ENCODE measurements at places on chromosomes 7 and 10.

GRCh38 chr7:74320645-74321221 lies 31.5 kb downstream of the CLIP2 start:
- no peak for DNase-seq

DNA sequence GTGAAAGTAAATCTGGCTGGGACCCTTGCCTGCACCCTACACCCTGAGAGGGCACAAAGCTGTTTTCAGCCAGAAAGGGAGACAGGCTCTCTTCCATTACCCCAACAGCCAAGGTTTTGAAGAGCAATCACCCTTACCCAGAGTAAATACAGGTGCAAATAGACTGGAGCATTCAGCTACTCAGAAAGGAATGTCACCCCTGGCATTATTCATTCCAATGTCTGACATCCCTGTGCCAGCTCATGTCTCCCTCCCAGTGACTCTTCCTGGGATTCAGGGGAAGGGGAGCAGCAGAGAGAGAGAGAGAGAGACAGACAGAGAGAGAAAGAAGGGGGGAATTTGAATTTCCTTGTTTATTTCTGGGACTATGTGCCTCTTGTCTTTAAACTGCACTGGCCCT lies 611.8 kb downstream of the SORCS3 start:
- no peak for DNase-seq

GRCh38 chr7:25584112-25584938 lies 356.0 kb upstream of the NPVF start:
- no peak for DNase-seq

- DNase-seq: peak; percentile 37
These were observed 28.2 kb downstream of the COL26A1 start for GRCh38 chr7:101390901-101391301.

DNA sequence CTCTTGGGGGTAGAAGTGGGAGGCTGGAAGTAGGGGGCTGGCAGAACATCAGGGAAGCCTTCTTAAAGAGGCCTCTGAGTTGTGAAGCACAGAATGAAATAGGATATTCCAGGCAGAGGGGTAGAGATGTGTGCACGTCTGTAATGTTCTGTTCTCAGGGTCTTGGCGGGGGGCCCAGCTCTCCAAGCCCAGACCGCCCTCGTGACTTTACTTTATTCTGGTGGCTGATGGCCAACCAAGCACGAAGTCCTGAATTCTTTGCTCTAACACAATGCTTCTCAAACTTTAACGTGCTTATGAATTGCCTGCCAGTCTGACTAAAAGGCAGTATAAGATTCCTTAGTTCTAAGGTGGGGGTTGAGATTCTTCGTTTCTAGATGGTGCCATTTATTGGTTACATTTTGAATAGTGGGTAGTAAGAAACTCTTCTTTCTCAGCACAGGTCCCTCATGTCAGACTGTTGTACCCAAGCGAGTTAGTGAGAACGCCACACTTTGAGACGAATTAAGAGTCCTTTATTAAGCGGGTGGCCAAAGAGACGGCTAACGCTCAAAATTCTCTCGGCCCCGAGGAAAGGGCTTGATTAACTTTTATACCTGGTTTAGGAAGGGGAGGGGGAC lies 8.2 kb downstream of the PRXL2A start:
- DNase-seq: no peak

GRCh38 chr7:29084832-29085231 lies 61.5 kb downstream of the CPVL start:
- peak; percentile 6 for DNase-seq

GRCh38 chr10:16490511-16490910 lies 31.2 kb downstream of the C1QL3 start:
- no peak for DNase-seq

- no peak for DNase-seq
These were observed 67.8 kb downstream of the CREM start for GRCh38 chr10:35194471-35194870.

DNA sequence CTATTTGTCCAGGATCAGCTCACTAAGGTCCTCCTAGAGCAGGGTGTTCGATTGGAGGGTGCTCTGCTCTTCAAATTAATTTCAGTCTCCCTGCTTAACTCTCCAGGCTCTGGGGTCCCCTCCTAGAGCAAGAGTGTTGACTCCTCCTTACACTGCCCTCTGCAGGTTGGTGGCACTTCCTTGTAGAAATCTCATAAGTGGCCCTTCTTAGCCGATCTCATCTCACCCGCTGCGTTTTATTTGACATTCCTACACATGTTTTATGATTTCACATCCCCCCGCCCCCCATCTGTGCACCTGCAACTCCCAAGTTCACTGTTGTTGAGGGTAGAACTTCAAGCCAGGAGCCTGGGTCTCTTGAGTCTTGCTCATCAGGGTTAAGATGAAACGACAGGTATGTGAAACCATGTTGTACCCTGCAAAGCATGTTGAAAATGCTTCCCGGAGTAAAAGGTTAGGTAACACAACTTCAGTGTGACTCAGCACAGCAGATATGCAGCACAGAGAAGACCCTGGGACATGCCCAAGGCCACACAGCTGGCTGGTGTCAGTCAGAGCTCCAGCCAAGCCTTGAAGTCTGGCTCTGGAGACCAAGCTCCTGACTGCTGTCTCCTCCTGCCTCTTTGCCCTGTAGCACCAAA lies 171.2 kb downstream of the PRKAG2 start:
- DNase-seq: no peak

DNA sequence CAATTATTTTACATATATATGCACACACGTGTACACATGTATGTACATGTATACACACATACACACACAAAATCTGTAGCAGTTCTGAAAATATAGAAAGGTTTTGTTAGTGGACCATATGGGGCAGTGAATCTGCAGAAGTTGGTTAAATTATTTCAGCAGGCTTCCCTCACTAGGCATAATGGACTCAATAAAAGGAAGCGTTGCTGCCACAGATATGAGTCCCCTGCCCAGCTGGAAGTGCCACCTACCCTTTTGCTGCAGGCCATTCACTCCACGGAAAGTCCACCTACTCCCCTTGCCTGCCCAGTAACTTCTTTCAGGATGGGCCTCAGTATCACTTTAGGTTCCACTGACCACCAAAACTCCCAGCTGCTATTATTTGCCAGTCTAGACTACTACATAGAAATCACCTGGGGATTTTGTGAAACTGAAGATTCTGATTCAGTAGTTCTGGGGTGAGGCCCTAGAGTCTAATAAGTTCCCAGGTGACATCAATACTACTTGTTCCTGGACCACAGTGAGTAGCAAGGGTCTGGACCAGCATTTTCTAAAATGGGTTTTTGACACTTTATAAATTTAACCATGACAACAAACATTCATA lies 29.3 kb upstream of the CROT start:
- no peak for DNase-seq

- no peak for DNase-seq
These were observed 942 bp downstream of the TRAPPC14 start for GRCh38 chr7:100157334-100158228.

GRCh38 chr10:49237985-49238384 lies 49.8 kb upstream of the TMEM273 start:
- no peak for DNase-seq

DNA sequence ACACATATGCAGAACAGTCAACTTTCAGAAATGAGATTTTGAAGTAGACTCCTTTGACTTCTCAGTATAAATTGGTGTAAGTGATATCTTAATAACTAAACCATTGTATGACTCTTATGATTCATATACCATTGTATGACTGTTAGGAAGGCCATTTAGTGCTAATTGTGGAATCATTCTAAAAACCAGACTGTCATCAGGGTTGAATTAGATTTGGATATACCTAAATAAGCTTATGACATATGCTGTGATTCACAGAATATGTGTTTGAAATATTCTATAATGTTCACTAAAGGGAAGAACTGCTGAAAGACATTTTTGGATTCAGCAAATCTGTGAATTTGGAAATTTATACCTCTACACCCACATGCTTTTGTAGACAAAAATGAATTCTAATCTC lies 438.1 kb downstream of the MDFIC start:
- DNase-seq: no peak

DNA sequence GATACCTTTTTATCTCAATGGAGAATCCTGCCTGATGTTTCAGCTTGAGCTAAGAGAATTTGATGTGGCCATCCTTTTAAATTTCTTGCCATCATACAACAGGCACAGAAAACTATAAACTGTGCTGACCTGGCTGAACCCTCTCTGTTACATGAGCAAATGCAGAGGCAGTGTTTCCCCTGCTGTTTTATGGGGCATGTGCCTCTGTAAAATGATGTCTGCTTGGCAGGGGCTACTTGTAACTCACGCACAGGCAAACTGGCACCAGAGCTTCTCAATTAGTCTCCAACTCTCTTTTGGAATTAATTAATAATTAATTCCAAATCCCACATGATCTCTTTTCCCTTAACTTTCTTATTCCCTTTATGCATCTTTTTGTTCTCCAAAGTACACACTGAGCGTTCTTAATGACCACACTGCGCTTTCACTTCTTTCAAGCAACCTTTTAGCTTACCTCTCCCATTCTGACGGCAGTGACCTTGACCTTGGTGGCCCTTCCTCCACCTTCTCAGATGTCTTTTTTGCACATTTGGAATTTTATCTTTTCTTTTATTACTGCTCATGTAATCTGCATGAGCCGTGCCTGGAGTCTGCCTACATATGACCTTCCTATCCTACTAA lies 334.0 kb downstream of the PLXNA4 start:
- no peak for DNase-seq

GRCh38 chr7:51235593-51236313 lies 80.9 kb downstream of the COBL start:
- DNase-seq: no peak

DNA sequence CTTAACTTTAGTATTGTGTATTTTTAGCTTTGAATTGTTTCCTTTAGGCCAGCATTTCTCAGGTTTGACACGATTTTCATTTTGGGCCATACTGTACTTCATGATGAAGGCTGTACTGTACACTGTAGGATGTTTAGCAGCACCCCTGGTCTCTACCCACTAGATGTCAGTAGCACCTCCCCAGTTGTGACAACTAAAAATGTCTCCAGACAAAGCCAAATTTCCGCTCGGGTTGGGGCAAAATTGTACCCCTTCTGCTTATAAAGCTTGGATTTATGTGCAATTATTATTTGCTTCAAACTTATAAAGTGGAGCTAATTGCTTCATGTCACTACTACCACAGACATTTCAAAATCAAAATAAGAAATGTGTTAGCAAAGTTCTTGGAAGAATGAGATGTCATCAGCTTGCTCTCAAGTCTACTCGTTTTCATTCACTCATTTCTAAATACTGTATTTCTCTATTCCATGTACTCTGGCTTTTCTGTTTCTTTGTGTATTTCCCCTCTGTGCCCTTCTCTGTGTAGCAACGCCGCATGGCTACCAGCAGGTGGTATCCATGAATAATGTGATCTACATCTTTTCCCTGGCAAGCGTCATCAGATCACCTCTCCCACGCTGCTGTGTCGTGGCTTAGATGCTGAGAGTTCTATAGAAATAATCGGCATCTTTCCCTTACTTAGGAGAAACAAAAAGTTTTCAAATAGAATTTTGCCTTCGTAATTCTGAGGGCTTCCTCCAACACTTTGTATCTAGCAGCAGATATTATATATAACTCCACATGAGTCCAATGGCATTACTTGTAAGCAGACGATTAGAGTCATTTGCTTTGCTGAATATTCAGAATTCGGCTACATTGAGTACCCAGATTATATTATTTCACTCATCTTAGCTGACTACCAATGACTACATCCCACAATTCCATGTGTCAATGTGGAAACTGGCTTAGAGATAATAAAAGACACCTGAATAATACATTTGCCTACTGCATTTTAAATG lies 47.8 kb upstream of the CALCR start:
- DNase-seq: no peak

GRCh38 chr7:112537822-112538387 lies 57.1 kb downstream of the LSMEM1 start:
- DNase-seq: no peak

- DNase-seq: peak; percentile 25
These were observed 4.8 kb upstream of the POLR1F start for GRCh38 chr7:19713676-19714075.

DNA sequence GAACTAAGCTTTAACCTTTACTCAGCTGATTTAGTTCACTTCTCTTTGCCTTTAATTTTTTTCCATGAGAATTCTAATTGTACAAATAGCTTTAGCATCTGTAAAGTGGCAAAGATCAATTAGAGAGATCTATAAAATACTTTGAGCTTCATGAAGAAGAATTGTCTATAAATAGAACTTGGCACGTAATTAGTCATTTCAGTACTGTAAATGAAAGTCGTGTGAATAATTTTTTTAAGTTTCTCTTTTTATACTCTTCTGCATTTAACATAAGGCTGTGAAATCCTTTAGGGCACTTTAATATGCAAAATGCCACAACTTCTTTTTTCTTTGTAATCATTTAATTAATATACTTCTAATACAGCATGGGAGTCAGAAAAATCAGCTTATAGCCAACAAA lies 177.8 kb downstream of the CSTF2T start:
- no peak for DNase-seq

GRCh38 chr7:44172352-44172751 lies 16.9 kb downstream of the GCK start:
- DNase-seq: no peak

DNA sequence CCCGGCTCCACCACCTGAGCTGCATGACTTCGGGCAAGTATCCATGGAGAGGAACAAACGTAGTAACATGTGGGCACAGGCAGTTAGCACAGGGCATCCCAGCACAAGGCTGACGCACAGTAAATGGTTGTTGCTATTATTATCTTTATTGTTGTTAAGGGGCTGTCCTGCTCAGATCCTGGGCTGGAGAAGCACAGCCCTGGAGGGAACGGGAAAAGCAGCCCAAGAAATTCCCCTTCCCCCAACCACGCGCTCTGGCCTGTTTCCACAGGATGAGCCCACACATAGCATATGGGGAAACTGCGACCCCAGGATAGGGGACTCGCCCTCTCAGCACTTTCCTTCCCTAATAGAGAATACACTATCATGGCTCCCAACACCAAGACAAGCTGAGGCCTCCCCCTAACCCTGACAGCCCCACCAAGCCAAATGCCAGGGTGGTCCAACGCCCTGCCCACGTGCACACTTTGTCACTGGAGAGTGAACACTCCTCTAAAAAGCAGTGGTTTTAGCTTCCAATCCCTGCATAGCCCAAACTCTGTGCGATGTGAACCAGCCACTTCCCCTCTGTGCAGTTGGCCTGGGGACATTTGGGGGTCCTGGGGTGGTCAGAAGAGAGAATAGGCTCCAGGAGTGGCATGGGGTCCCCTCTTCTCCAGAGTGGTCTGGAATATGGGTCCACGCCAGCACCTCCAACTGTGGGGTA lies 11.0 kb downstream of the PSD start:
- no peak for DNase-seq

GRCh38 chr7:97401398-97401797 lies 283.9 kb downstream of the SDHAF3 start:
- no peak for DNase-seq

All from KG1 (cell line).